Mucosa of descending colon (tissue), 3 donors: ENCODE measurements at places on chromosomes 4 and X. TPM values are rescaled to one million over a fixed set of nuclear protein-coding genes. Genes with fewer than 3 reads are reported as not detected.

FDCSP gene
- not detected for total RNA-seq

GRCh38 chrX:134999469-134999868 lies 8.7 kb downstream of the SMIM10 start:
- DNase-seq, result no peak

GRCh38 chr4:19329077-19329476 lies 922.6 kb upstream of the SLIT2 start:
- DNase-seq, result no peak

- DNase-seq, result no peak
These were observed 21.4 kb downstream of the IL3RA start for GRCh38 chrX:1357993-1358392.

- DNase-seq, result no peak
These were observed 179.6 kb downstream of the SHROOM3 start for GRCh38 chr4:76614589-76614988.

DNA sequence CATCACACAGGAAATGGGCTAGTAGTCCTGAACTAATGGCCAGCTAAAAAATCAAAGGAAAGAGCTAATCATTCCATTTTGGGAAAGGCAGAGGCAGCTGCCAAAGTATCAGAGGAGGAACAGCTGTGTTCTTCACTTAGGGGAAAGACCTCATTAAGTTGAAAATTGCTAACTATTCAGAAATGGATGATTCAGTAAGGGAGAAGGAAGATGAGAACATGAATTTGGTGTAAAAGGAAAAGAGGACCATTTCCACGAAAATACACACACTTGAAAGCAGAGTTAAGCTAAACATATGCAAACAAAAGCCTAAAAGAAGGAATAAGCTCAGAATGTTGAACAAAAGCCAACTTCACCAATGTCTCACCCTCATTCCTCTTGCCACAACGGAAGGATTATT lies 90.4 kb downstream of the PCDH19 start:
- peak; percentile 1 for DNase-seq

DNA sequence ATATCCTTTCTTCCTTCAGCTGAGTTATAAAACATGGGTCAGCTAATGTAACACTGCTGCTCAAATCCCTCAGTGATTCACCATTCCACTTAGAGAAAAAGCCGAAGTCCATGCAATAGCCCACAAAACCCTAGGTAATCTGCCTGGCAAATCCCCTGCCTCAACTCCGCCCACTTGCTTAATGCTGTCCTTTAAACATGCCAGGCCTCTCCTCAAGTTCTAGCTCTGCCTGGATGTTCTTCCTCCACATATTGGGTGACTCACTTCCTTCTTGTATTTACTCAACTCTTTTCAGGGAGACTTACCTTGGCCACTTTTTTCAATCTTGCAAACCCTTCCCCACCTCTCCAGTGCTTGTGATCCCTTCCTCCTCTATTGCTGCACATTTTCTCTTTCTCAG lies 89.8 kb downstream of the EMCN start:
- DNase-seq, result no peak

GRCh38 chr4:184282251-184282713 lies 64.6 kb upstream of the ENPP6 start:
- peak; percentile 83 for DNase-seq
